ENCODE measurements at places on chromosomes 1 and 21.

DNA sequence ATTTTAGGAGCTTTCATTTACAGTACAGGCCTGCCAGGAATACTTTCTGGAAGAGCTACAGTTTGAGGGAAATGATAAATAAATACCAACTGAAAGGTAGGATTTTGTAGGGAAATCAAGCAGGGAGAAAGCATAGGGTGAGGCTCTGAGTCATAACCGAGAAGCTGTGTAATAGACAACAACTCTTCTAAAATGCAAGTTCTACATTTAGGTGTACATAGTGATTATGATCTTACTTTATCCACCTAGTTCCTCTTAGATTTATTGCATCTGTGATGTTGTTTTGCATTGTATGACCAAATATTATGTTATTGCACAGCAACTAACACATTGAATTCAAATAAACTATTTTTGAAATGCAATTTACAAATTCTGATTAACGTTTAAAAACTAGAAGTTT is 819.3 kb downstream of the PLA2G4A start:
- no peak for DNase-seq

- no peak for DNase-seq
Measured at GRCh38 chr1:74010206-74010605, 187.8 kb downstream of the LRRIQ3 start.

DNA sequence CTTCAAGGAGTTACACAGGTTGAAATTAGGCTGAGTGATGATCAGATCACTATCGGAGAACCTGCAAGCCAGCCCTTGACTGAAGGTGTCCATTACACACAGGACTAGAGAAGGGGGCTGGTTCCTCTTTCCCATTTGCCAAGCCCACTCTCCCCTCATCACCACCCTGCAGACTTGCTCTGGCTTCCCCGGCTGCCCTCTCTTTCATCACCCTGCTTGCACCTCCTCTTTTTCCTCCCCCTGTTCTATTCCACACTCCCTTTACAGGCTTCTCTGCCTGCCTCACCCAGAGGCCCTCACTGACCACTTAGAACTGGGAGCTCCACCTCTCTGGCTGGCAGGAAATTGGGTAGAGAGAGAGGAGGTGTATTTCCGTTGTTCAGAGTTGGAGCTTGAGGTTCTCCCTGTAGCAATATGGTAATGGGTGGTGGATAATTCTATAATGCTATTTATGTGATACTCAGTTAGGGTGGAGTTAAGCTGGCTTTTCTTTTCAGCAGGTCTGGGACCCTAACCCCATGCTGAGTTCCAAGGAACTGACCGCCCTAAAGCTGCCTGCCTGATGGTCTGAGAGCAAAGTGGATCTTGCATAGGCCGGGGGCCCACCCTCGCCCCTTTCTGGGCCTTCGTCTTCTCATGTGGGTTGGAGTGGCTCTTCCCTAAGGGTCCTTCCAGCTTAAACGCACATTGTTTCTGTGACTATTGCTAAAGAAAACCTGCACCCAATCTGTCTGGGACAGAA is 111.8 kb upstream of the ADAR start:
- DNase-seq, result no peak

DNA sequence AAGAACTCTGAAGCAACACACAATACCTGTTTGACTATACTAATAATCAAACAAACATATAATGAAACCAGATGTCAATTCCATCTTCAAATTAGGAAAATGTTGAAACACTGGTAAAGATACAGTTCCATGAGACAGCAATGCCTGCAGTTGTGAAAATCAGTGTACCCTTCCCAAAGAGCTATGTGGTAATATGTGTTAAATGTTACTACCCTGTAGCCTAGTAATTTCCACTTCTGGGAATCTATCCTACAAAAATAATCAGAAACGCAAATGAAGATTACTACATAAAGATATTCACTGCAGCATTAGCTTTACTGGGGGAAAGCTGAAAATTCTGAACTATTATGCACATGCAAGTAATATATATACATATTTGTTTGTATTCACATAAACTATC is 16.9 kb downstream of the GLIS1 start:
- no peak for DNase-seq
